ENCODE measurements at places on chromosomes 12 and 14.

DNA sequence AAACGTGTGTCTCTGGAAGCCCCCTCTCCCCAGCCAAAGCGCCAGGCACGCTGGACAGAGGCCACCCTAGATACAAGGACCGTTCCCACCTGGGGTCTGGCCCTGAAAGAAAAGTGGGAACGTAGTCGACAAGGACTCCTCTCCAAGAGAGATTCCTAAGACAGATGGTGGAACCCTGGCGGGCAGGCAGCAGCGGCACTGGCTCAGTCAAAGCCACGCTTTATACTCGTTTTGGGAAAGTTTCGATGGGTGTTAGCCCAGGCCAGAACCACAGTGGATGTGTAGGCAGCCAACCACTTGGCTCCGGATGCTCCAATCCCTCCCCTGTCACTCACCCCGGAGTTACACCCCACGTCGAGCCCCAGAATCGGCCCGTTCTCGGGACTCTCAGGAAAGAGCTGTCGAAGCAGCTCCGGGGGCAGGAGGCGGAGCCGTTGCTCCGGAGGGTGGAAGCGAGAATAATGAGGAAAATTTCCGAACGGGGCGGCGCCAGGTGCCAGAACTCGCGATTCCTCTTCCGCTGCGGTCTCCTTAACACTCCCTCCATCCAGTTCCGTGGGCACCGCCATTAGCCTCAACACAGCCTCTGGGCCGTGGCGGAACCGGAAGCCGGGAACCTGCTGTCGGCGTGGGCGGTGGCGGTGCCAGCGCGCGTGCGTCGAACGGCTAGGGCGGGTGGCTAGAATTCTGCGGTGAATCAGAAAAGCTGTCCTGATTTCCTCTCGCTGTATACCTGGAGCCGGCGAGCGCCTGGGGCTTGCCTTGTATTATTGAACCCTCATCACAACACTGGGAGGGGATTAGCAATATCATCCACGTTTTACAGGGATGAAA lies at the start of gene BCDIN3D:
TSS of gene BCDIN3D (minus strand) at position 588 of the 834 bp plus-strand sequence. CDS start at position 569, 19 bp downstream.
- peak; percentile 94 for DNase-seq

- DNase-seq, result no peak
Measured at GRCh38 chr14:104350463-104351185, 212.2 kb downstream of the KIF26A start.

DNA sequence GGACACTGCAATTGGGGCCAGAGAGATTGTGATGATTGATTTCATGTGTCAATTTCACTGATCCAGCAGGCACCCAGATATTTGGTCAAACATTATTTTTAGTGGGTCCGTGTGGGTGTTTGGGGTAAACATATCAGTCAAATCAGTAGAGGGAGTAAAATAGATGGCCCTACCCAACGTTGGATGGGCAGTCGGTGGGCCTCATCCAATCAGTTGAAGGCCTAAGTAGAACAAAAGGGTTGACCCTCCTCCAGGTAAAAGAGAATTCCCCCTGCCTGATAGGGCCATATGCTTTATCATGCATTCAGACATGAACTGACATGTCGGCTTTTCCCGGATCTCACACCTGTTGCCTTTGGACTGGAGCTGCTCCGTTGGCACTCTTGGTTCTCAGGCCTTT lies 195.1 kb upstream of the CAND1 start:
- DNase-seq, result no peak

- no peak for DNase-seq
Measured at GRCh38 chr12:2413999-2414792, 361.4 kb downstream of the CACNA1C start.

DNA sequence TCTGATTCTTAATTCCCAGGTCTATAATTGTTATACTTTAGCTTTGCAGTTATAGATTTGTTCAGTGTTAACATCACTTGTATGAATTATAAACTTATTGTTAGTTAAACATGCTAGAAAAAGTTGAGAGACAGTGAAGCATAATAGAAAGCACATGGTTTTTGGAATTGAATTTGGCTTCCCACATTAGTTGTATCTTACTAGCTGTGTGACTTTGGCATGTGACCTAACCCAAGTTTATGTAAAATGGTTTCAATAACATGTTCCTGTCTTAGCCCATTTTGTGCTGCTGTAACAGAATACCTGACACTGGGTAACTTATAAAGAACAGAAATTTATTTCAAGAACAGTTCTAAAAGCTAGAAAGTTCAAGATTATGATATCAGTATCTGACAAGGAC lies 146.3 kb downstream of the PDE3A start:
- no peak for DNase-seq

DNA sequence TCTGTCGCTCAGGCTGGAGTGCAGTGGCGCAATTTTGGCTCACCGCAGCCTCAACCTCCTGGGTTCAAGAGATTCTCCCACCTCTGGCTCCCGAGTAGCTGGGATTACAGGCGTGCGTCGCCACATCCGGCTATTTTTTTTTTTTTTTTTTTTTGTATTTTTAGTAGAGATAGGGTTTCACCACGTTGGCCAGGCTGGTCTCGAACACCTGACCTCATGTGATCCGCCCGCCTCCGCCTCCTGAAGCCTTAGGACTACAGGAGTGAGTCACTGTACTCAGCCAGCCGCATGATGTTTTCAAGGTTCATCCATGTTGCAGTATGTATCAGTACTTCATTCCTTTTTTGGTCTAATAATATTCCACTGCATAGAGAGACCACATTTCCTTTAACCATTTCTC lies 2.4 kb upstream of the RNF34 start:
- DNase-seq, result no peak

- DNase-seq, result peak; percentile 7
Measured at GRCh38 chr12:53844994-53845844, 93.4 kb upstream of the HOXC13 start.

- no peak for DNase-seq
Measured at GRCh38 chr14:57574617-57575288, 81.1 kb upstream of the CCDC198 start.

- DNase-seq, result peak; percentile 99
Measured at GRCh38 chr12:12356896-12357718, at the start of gene BORCS5. TSS of gene BORCS5 (plus strand) at chr12:12357078. CDS start at chr12:12357452, 374 bp downstream.

DNA sequence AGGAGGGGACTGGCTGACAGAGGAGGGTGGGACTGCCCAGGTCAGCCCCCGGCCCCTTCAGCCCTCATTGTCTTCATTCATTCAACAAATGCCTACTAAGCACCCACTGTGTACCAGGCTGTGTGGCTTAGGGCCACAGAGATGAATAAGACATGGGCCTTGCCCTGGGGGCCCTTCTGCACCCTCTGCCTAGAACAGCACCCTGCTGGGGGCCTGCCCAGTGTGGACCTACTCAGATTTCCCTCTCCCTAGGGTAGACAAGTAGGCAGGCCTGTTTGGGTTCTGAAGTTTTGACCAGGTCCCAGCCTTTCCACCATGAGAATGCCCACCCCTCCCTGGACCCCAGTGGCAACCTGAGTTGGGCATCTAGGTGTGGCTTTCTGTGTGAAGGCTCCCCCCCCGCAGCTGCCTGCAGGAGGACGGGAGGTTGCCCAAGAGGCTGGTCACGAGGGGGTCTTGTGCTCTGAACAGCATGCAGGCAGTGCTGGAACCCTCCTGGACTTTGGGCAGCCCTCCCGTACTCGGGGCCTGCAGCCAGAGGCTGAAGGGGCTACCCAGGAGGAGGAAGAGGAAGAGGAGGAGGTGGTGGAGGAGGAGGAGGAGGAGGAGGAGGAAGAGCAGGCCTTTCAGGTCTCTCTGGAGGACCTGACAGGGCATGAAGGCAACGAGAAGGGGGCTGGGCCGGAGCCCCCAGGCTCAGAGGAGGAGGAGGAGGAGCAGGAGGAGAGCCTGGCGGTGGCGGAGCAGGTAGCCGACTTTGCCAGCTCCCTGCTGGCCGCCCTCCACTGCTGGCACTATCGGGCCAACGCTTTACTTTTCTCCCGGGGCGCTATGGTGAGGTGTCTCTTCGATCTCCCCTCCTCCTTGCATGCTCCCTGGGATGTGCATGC lies 33.4 kb downstream of the PLEKHG3 start:
- DNase-seq, result no peak

DNA sequence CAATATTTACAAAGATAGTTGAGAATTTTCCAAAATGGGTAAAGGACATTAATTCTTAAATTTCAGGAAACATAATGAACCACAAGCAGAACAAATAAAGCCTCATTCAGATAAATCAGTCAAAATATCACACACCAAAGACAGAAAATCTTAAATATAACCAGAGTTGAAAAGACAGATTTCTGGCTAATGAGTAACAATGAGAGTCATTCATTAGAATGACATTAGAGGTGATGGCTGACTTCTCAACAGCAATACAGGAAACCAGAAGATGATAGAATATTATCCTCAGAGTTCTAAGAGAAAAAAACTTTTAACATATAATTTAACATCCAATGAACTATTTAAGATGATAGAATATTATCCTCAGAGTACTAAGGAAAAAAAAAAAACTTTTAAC lies 124.2 kb downstream of the DENND5B start:
- no peak for DNase-seq

GRCh38 chr12:98418357-98419075 lies 96.9 kb upstream of the TMPO start:
- DNase-seq, result peak; percentile 76

DNA sequence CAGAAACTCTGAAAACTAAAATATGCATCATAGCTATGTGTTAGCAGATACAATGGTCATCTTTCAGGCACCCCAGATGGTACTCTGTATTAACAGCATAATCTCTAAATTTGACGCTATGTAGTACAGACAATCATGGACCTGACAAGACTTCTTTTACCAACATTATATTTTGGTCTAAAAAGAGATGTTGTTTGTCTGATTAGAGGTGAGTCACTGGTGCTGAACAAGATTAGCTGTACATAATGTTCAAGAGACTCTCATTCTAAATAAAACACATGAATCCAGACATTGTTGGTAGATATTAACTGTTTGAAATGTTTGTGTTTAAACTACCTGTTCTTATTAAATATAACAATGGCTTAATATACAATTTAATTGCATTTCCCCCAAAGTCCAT lies 146.4 kb upstream of the LMNTD1 start:
- DNase-seq, result no peak

DNA sequence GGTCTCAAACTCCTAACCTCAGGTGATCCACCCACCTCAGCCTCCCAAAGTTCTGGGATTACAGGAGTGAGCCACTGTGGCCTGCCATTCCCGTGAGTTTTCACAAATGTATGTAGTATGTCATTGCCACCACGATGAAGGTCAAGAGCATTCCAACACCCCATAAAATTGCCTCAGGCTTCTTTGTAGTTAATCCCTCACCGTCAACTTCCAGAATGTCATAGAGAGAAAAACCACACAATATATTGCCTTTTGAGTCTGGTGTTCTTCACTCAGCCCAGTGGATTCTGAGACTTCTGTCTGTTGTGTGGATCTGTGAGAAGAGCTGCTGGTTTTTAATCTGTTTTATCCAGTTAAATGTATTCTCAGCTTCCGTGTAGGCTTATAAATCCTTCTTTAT lies 12.6 kb upstream of the CFAP251 start:
- no peak for DNase-seq

GRCh38 chr12:82964446-82964845 lies 277.7 kb downstream of the TMTC2 start:
- DNase-seq, result no peak

DNA sequence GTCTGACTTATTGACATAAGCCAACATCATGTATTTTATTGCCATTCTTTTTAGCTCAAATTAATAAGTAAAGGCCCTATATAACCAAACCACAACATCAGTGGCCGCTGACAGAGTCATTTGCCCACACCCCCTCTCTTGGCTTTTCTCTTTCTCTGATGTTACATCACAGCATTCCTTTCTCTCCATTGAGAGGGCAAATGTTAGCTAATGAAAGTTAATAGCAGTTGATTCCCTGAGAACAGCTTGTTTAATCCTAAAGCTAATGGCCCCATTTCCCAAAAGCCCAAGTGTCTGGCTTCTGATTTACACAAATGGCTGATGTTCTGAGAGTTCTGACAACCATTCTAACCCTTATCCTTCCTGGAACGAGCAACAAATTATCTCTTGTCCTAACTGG lies 308.8 kb downstream of the SNAPC1 start:
- no peak for DNase-seq

- DNase-seq, result no peak
Measured at GRCh38 chr14:94356379-94357056, 31.9 kb downstream of the SERPINA1 start.

DNA sequence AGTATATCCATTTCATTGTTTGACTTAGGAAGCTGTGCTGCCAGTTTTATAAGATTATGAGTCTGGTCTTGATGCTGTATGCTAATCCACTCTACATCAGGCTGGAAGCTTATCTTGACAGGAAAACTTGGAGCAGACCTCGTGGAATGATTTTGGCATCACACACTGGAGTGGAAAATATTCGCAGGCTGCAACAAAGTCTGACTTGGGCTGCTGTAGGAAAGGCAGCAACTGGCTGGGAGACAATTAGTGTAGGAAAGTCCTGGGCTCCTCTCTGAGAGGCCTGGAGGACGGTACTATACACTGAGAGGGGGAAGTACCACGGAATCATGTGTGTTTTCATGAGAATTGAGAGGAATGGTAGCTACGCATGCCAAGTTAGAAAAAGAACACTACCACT lies 383.7 kb downstream of the ETNK1 start:
- DNase-seq, result no peak

DNA sequence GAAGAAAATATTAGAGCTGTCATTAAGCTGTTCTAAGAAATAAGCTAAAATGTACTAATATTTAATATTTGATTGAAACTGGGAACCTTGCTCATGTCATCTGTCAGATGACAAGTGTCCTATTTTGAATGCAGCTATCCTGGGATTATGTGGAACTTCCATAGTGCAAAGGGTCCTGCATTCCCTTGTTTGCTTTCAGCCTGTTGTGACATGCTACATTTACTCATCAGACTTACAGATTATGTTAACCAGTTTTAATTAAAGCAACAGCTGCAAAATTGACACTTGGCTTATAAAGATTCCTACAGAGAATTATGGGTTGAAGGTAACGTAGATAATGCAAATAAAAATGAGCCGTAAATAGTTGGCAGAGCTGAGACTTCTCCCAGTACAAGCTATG lies 458.4 kb upstream of the RGS6 start:
- no peak for DNase-seq

GRCh38 chr12:54562750-54563356 lies 13.5 kb downstream of the PDE1B start:
- no peak for DNase-seq

- no peak for DNase-seq
Measured at GRCh38 chr12:86774841-86775388, 518.7 kb upstream of the MGAT4C start.

- DNase-seq, result no peak
Measured at GRCh38 chr12:110253176-110253575, 27.9 kb upstream of the ATP2A2 start.

DNA sequence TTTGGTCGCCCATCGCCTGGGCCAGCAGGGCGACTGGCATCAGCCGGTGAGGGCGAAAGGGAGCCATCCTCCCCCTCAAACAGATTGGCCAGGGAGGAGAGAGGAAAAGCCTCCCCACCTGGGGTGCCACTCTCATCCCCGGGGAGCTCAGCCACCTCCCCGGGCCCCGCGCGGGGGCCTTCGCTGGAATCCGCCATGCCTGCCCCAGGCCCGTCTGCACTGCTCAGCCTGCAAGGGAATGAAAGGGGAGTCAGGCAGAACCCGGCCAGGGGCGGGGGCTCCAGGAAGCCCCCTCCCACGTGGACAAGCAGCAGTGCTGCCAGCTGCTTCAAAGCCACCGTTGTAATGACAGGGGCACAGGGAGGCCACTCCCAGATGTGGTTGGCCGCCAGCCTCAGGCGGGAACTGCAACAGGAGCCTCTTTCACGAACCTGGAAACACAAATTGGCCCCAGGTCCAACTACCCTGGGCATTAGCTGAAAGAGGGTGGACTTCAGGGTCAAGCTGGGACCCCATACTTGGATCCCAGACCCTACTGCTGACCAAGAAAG lies 18.5 kb downstream of the TRPV4 start:
- DNase-seq, result no peak

Measured in Caco-2 (cell line).